ENCODE measurements at places on chromosomes 11 and 22. TPM values are rescaled to one million over a fixed set of nuclear protein-coding genes. Genes with fewer than 3 reads are reported as not detected.
A peak's percentile ranks its signal among the peaks of the same experiment; 100 is the strongest.

Gene NXPE4
- total RNA-seq, result not detected

Gene OTOG
- not detected for total RNA-seq

Gene OR8B12
- not detected for total RNA-seq

Gene SYT7
- total RNA-seq, result 0.43 TPM

Gene TRPM5
- total RNA-seq, result not detected

Gene DEPDC7
- 7.7 TPM for total RNA-seq

Gene TCN1
- total RNA-seq, result not detected

Gene DENND6B
- 2.3 TPM for total RNA-seq

Gene DGAT2
- 0.43 TPM for total RNA-seq

Gene RTN4R
- 1.3 TPM for total RNA-seq

Gene TEX54
- not detected for total RNA-seq

Gene FAM83F
- total RNA-seq, result not detected

Gene C11orf97
- total RNA-seq, result not detected

- no peak for DNase-seq
These were observed 130.5 kb downstream of the LARGE1 start for GRCh38 chr22:33789690-33790253.

DNA sequence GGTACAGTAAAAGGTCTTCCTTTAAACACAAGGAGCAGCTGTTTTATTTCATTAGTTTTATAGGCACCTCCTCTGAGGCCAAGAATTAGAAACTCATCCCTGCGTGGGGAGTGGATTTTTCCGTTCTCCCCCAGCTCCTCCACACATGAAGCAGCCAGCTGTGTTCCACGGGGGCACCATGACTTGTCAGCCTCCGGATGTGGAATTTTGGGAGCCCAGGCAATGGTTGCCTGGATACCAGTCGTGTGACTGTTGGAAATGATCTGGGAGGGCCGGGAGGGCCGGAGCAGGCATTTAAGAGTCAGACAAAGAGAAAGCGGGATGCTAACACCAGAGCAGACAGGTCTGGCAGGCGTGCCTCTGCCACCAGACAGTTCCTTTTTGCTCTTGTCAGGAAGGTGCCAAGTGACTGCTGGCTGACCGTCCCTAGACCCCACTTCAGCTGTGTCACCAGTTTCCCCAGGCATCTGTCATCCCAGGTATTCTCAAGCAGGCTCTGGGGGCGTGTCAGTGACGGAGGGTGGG lies 15.9 kb upstream of the CDC42EP2 start:
- DNase-seq, result peak; percentile 99

DNA sequence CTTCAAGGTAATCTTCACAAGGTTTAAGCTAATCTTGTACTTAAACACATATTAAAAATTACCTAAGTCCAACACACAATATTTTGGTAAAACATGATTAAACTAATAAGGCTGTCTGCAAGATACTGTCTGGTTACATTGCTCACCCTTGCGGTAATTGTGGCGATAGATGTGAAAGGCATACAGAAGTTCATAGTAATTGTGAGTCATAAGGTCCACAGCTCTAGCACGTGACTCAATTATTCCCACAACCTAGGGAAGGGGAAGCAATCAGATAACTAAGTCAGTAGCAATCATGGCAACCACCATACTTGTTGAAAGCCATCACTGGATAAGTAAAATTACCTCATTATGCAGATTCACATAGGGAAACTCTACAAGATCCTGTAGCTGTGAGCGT lies 30.5 kb upstream of the FNBP4 start:
- peak; percentile 38 for DNase-seq

GRCh38 chr22:46286941-46287872 lies 9.5 kb upstream of the GTSE1 start:
- DNase-seq, result no peak

DNA sequence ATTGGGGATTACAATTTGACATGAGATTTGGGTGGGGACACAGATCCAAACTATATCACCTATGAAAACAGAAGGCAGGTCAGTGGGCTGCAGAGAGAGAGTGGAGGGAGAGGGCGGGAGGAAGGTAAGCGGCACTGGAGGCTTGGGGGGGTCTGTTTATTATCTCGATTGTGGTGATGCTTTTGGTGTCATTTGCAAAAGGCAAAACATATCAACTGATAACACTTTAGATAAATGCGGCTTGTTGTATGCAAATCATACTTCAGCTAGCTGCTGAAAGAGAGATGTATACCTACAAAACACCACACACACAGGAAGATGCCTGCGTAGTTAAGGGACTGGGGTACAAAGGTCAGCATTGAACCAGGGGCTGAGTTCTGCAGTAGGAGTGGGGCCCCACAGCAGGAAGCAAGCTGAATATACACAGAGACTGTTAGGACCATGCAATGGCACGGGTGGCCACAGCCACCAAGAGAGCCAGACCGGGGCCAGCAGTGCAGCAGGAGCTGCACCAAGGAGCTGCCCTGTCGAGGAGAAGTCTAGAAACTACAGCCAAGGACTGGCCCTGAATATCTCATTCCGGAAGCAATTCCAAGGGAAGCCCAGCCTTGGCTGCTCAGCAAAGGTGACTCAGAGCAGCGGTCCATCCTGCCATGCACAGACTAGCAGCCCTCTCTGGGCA lies 23.8 kb upstream of the TOLLIP start:
- DNase-seq, result no peak

- DNase-seq, result peak; percentile 86
These were observed 13.2 kb upstream of the OSBPL5 start for GRCh38 chr11:3178349-3178748.

DNA sequence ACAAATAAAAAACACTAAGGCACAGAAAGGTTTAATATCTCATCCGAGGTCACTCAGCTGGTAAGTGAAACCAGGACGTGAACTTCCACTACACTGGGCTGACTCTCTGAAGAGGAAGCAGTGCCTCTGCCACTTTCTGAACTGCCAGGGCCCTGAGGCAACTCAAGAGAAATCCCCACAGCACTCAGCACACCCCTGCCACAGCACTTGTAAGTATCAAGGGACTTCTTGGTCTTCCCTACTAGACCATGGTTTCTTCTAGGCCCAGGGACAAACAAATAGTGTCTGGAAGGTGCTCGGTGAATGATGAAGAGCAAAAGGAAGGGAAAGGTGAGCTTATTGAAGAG lies 49.7 kb downstream of the RPL27A start:
- no peak for DNase-seq

DNA sequence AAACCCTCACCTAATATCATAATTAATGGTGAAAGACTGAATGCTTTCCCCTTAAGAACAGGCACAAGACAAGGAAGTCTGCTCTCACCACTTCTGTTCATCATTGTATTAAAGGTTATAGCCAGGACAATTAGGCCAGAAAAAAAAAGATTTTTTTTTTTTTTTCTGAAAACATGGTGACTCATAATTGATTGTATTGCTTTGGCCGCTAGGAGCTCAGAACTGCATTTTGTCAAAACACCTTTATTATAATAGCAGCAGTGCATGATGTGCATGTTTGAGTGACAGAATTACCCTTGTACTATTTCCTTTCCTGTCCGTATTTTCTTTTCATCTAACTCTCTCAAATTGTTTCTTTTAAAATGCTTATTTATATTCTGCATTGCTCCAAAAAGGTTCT lies 98.1 kb downstream of the RNF169 start:
- DNase-seq, result no peak

DNA sequence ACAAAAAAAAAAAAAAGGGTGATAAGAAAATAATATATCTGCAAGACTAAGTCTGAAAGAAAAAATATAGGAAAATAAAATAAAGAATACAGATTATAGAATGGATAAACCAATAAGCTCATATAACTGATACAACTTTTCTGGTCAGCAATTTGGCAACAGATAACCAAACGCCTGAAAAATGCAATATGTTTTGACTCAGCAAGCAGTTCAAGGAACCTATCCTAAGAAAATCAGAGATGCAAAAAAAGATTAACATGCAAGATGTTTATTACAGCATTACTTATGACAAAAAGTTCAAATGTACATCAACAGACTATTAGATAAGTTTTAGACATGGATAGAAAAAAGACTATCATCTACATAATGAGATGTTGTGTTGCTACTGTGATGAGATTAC lies 27.1 kb upstream of the GAB2 start:
- DNase-seq, result no peak

DNA sequence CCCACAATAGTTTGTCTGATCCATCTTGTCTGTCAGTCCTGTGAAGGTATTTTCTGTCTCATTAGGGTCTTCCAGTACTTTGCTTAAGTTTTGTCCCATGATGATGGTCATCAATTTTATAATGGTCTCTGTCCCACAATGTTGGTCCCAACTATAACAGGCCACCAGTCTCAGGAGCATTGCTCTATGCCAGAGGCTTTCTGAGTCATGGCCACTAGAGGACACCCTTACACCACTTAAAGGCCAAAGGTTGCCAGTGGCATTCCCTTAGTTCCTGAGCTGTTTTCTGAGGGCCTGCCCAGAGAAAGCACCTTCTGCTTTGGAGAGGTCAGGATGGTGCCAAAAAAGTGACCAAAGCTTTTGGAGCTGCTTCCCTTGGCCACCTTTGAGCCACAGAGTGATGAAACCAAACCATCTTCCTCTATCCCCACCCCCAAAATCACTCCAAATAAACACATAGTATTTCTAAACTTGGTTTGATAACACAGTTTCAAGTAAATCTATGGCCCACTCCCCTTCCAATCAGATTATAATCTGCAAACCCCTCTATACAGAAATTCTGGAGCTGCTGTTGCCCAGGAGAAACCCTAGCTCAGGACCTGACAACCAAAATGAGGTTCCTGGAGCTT lies 19.3 kb downstream of the EIF3F start:
- peak; percentile 71 for DNase-seq

GRCh38 chr11:65842144-65842543 lies 8.4 kb downstream of the SNX32 start:
- DNase-seq, result no peak

DNA sequence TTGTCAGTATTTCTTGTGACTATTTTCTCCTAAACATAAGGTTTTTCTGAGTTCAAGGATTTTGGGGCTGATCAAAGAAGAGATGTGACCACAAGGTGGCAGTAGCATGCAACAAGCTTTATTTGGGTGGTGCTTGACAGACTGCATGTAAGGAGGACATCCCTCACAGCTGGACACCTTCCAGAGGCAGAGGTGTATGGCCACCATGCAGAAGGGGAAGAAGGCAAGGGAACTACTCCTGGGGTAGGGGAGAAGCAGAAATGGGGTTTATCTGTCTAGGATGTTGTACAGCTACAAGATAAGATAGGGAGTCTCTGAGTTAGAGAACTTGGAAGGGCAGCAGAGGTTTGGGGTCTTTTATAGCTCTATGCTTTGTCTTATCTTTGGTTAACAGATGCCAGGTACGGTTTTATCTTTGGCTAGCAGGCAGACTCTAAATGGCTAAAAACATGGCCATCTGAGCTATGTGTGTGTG lies 5.1 kb upstream of the BIRC2 start:
- peak; percentile 86 for DNase-seq

GRCh38 chr11:79663017-79663416 lies 222.2 kb upstream of the TENM4 start:
- DNase-seq, result no peak

GRCh38 chr11:133656082-133656635 lies 123.9 kb upstream of the OPCML start:
- DNase-seq, result no peak

DNA sequence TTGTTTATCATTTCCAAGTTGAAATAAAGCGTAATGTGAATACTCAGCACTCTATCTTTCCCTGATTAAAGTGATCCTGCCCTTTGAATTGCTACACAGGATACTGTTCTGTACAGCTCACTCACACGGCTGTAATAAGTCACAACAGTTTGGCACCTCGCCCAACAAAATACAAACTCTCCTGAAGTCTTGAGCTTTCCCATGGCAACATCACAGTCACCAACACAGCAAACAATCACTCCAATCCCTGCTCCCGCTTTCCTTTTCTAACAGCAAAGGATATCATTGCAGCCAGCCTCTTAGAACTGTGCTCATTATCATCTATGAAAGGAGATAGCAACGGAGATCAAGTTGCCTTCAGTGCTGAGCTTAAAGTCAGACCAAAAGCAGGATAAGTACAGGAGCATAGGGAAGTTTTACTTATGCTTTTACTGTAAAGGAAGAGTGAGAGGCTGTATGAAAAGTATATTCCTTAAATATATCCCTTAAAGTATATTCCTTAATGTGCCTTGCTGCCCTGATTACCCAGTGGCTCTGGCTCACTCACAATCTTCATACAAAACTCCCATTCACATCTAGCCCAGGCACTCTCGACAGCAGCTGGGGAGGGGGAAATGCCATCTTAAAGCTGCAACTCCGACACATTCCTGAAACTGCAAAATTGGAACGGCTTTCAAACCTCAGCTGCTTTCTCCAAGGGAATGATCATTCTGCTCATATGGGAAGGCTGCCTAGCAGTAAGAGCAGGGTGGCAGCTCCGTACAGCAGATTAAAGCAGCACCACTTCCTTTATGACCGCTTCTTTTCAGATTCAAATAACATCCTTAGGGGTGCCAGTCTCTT lies 35.8 kb downstream of the MAML2 start:
- peak; percentile 98 for DNase-seq

DNA sequence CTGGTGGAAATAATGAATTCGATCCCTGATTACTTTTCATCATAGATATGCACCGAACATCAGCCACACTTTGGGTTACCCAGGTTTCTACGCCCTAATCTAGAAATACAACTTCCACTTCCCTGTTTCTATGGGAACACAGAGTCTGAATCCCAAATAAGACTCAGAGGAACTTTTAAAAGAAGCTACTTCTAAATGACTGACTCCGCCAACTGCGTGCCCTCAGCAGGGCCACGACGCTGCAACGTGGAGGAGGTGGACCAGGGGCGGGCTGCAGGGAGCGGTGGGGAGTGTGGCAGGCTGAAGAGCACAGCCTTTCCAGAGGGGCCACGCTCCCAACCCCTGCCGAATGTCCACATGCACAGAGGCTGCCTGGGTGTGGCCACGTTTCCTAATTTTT lies 304.0 kb downstream of the SHANK2 start:
- DNase-seq, result no peak

GRCh38 chr11:123478352-123478987 lies 48.4 kb downstream of the GRAMD1B start:
- DNase-seq, result peak; percentile 80

- DNase-seq, result peak; percentile 14
These were observed 32.0 kb downstream of the PDE2A start for GRCh38 chr11:72642043-72642883.

- no peak for DNase-seq
These were observed 47.1 kb upstream of the HORMAD2 start for GRCh38 chr22:30033137-30033536.

- peak; percentile 35 for DNase-seq
These were observed 4.3 kb downstream of the CLTCL1 start for GRCh38 chr22:19287076-19287707.

GRCh38 chr11:9664276-9665171 lies 647 bp downstream of the SWAP70 start:
- DNase-seq, result peak; percentile 49
